CD14-positive monocyte (primary cell): ENCODE measurements at places on chromosomes 3 and 15. TPM values are rescaled to one million over a fixed set of nuclear protein-coding genes. Genes with fewer than 3 reads are reported as not detected.

Gene SLC28A2
- polyA plus RNA-seq, result not detected in 2 replicates

Gene NR2E3
- polyA plus RNA-seq, result not detected in 2 replicates

Gene RARB
- polyA plus RNA-seq, result not detected

Gene ATP8B4
- 6.8 TPM for polyA plus RNA-seq

Gene GOLGA8Q
- polyA plus RNA-seq, result not detected

Gene UNC13C
- polyA plus RNA-seq, result not detected in 2 replicates

Gene STXBP5L
- not detected for polyA plus RNA-seq

Gene MAPKAPK3
- polyA plus RNA-seq, result 252 TPM

Gene RTP3
- not detected for polyA plus RNA-seq
